Stimulated activated naive CD4-positive, alpha-beta T cell (primary cell): ENCODE measurements at places on chromosomes 1 and 21.

GRCh38 chr1:193211539-193211938, 25.1 kb upstream of the B3GALT2 start:
- DNase-seq: no peak

DNA sequence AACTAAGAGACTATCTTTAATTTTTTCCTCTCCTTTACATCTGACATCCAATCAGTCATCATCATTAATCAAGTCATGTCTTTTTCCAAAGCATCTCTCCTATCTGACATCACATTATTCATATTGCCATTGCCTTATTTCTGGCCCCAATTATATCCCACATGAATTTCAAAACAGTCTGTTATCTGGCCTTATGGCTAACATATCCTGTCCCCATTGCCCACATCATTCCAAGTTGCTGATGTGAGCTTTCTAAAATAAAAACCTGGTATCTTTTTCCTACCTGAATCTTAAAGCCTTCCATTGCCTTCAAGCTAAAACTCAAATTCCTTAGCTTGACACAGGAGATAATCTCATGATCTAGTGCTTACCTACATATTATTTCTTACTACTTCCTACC, 283.9 kb downstream of the LRRC40 start:
- no peak for DNase-seq

DNA sequence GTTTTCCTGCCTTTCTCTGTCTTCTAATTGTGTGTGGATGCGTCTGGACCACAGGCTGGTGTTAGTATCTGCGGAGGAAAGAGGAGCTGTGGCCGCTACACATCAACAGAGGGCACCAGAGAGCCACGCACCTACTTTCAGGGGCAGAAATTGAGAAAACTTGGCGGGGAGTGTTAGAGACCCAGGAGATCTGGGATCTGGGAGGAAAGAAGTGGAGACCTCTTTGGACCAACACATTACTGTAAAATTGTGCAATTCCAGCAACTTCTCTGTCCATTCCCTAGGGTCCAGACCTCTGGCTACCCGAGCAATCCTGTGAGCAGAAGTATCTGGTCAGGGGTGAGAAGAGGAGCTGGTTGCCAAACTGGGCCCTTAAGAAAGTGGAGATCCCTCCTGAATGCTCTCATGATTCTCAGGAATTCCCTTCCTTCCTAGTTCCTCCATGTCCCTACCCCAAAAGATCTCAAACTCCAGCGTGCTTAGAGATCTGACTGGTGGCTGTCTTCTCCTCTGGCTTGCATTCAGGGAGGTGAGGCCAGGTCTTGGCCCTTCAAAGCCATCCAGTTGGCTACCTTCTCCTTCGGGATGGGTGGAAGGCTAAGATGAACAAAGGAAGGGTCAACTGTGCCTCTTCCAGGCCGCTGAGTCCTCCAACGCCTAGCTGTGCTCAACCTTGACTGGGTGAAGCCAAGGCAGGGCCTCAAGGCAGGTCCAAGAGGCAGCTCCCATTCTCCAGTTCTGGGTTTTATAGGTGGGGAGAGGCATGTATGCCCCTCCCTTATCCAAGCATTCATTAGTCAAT, 1.2 kb upstream of the KIRREL1 start:
- DNase-seq: no peak

DNA sequence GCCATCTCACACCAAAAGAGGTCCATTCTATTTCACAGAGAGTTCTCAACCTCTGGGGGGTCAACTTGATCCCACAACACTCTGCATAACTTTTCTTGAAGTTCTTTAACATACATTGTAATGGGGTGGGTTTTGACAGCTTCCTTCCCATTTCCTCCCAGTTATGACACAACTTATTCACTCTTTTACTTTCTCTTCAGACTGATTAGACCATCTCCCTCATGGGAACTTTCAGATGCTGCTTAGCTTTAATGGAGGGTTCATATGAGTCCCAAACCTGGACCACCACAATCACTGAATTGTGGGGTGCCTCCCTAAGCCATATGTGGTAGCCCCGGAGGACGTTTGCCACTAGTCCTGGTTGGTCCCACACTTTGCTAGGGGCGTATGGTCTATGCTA, 28.3 kb upstream of the KCNJ15 start:
- DNase-seq: no peak

- DNase-seq: no peak
These were observed 448.6 kb downstream of the SETD4 start for GRCh38 chr21:35611708-35612132.

DNA sequence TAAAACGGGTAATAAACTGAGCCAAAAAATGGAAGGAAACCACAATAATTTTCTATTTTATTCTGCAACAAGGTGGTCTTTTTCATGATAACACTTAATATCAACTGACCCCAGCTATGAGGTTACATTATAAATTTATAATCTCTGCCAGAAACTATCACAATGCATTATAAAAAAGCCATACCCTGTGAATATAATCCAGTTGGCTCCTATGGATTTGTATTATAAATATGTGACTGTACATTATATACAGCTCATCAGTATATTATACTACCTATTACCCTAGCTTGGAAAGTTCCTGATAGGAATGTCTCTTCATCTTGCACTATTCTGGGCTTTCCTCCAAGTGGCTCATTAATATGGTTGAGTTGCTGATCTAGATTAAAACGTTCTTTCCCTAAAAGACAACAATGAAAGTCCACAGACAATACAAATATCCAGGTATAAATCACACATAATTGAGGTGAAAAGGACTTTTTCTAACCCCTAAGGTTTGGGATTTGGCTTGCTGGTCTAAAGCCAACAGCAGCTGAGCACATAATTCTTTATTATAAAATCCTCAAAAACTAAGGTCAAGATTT, 487.7 kb downstream of the TTLL7 start:
- DNase-seq: no peak

- DNase-seq: no peak
These were observed 197.1 kb downstream of the AJAP1 start for GRCh38 chr1:4851385-4852065.

DNA sequence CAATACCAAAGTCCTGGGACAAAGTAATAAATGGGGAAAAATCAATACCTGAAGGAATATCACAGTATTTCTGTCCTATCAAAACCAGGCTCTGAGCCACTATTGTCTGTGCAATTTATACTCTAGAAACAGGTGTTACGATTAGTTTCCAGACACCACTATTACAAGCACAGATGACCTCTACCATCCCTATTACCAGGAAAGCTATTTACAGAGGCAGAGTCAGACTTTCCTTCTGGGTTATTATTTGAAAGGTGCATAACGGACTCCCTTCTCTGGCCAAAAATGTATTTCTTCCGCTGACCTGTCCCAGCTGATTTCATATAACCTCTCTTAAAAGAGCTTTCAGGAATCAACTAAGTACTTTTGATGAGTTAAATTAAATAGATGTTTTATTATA, 154.6 kb upstream of the LRRC7 start:
- no peak for DNase-seq

DNA sequence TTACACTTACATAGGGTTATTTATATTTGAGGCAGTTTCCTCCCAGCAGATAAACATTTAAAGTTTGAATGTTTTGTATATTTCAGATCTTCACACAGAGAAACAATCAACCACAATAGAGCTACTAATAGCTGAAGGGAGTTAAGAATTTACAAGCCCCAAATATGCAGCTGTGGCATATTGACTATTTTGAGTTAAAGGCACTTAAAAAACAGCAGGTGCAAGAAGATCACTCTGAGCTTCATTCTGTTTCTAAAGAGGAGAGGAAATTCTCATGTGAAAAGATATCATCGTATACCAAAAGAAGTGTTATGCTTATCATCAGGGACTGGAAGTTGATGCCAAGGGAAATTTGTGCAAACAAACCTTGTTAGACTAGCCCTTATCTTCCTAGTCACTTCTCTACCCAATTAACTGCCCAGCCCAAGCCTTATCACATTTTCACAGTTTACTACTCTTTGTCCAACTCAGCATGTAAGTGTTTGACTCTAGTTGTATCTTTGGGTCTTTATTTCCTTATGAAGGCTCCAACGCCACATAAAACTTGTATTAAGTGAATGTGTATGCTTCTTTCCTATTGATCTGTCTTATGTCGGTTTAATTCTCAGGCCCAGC, 66.3 kb upstream of the COG2 start:
- no peak for DNase-seq

DNA sequence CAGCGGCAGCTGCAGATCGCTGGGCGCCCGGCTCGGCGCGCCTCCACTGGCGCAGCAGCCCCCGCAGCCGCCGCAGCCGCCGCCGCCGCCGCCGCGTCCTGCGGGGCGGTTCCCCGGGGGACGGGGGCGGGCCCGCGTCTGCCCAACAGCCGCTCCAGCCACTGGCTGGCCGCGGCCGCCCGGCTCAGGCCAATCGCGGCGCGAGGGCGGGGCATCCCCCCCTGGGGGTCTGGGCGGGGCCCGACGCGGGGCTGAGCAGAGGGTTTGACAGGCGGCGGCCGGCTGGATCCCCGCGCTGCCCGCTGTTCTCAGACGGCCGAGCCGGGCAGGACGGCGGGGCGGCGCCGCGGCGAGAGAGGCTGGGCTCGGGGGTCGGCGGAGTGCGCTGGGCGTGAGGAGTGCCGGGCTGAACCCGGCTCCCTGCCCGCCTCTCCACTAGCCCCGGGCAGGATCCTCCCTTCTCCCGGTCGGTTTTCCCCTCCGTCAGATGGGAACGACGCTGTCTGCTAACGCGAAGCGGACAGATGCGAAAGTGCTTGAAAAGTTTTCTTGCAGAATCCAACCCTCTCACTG, at the start of gene GLIS1:
TSS of gene GLIS1 (minus strand) at position 56 of the 573 bp plus-strand sequence. CDS start 1,100 bp downstream, outside the sequence.
- no peak for DNase-seq

- no peak for DNase-seq
These were observed 110.7 kb upstream of the ERRFI1 start for GRCh38 chr1:8136766-8137165.

DNA sequence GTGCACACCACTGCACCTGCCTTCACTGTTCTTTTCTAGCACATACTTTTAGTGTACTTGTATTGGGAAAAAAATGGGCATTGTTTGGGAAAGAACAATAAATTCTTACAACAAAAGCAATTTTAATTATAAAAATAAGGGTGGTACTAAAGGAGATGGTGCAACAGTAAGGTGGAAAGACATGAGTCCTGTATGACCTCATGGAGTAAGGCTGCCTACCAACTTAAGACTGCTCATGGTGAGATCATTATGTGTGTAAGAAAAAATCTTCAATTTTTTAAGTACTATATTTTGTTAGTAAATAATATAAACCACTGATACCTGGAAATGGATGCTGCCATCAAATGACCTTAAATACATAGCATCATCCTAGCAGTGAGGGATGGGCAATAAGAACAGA, 29.6 kb upstream of the PHGDH start:
- no peak for DNase-seq

DNA sequence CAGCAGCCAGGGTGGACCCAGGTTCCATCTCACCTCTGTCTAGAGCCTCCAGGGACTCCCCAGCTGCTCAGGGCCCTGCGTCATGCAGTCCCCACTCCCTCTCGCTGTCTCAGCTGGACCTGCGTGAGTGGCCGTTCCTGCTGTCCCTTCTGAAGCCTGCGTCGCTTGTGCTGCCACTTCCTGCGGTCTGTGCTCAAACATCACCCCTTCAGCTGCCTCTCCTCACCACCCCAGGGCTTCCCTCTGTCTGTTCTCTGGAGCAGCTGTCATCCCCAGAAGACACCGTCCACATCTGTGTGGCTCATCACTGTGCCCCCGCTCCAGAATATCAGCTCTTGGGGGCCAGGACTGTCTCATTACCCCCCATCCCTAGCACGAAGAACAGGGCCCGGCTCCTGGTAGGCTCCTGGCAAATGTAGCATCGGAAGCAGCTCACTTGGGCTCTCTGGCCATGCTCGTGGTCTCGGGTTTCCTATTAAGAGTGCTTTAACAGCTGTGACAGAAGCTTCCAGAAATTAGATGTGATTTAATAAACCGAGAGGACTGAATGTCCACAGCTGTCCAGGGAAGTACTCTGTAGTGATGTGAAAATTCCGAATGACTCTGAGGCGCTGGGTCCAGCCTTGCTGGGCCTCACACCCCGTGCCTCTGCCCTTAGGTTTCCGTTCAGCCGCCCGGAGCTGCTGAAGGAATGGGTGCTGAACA, 3.3 kb downstream of the THAP3 start:
- no peak for DNase-seq

GRCh38 chr1:43769350-43769908, 62.1 kb downstream of the ST3GAL3 start:
- no peak for DNase-seq

DNA sequence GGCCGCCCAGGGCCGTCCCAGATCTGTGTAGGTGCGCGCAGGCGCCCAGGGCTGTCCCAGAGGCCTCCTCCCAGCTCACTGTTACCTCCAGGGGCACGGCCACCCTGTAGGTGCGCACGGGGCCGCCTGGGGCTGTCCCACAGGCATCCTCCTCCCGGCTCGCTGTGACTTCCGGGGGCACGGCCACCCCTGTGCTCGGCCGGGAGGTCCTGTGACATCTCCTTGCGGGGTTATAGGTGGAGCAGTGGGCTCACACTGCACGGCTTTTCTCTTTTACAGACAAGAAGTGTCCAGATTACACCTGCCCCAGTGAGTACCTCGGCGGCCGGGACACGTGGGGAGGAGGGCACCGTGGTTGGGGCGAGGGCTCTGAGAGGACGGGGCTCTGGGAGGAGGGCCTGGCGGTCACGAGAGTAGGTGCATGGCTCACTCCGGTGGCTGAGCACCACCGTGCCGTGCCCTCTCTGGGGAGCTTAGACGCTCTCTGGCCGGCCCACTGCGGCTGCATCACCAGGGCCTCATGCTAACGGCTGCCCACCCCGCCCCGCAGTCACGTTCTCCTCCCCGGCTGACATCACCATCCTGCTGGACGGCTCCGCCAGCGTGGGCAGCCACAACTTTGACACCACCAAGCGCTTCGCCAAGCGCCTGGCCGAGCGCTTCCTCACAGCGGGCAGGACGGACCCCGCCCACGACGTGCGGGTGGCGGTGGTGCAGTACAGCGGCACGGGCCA, 21.4 kb downstream of the COL6A1 start:
- no peak for DNase-seq

DNA sequence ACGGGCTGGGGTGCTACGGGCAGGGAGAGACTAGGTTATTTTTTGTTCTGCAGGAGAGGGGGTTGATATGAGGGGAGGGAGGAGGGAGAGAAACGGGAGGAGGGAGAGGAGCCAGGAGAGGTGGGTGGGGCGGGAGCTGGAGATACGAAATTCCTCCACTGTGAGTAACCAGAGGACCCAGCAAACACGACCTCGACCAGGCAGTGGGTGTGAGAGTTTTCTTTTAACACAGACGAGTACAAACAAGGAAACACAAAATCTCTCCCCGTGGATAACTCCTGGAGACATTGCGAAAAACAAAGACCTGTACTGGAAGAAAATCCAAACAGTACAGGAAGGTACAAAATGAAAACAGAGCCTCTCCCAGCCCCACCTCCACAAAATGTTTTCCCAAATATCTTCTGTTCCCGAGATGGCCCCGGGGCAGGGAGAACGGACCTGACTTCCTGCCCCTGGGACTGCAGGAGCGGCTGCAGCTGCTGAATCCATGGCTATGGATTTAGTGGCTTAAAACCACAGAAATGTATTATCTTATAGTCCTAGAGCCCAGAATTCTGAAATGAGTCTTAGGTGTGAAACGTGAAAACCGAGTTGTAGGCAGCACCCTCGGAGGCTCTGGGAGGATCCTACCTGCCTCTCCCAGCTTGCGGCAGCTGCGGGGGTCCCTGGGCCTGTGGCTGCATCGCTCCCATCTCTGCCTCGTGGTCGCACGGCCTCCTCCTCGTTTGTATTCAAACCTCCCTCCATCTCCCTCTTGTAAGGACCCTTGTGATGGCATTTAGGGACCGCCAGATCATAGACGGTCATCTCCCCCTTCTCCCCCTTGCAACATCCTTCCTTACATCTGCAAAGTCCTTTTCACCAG, 82.2 kb downstream of the RIPK4 start:
- no peak for DNase-seq

- DNase-seq: no peak
These were observed 38.3 kb upstream of the GJA5 start for GRCh38 chr1:147798731-147799130.

GRCh38 chr1:198734323-198735008, 95.6 kb downstream of the PTPRC start:
- DNase-seq: no peak
